Mesothelial cell of epicardium (in vitro differentiated cells): ENCODE measurements at places on chromosomes 12 and 14. TPM values are rescaled to one million over a fixed set of nuclear protein-coding genes. Genes with fewer than 3 reads are reported as not detected.

GRCh38 chr12:105587237-105587636 lies 256.7 kb downstream of the C12orf75 start:
- no peak for DNase-seq
- no peak overlapping the region for H3K27ac ChIP-seq
- no peaks in the 10 kb centered on the region for H3K4me1 ChIP-seq
- H3K36me3 ChIP-seq, result no peaks in the 10 kb centered on the region
- H3K4me3 ChIP-seq, result no peak overlapping the region
- H3K27me3 ChIP-seq, result no peaks in the 10 kb centered on the region

- H3K27ac ChIP-seq, result no peak overlapping the region
- DNase-seq, result no peak
- peaks cover 93% of the 10 kb centered on the region for H3K27me3 ChIP-seq
- H3K36me3 ChIP-seq, result no peaks in the 10 kb centered on the region
Measured at GRCh38 chr12:4809449-4810218, 89.4 kb downstream of the GALNT8 start.

GRCh38 chr12:108214486-108214885 lies 85.4 kb downstream of the WSCD2 start:
- peak; percentile 43 for DNase-seq
- H3K4me3 ChIP-seq, result no peak overlapping the region
- peaks cover 16% of the 10 kb centered on the region for H3K27me3 ChIP-seq
- H3K27ac ChIP-seq, result no peak overlapping the region
- H3K4me1 ChIP-seq, result no peaks in the 10 kb centered on the region

GRCh38 chr14:102822311-102822863 lies 45.1 kb downstream of the TRAF3 start:
- DNase-seq, result no peak
- H3K4me3 ChIP-seq, result no peak overlapping the region
- H3K4me1 ChIP-seq, result peaks cover 17% of the 10 kb centered on the region
- H3K36me3 ChIP-seq, result no peaks in the 10 kb centered on the region
- H3K27me3 ChIP-seq, result no peaks in the 10 kb centered on the region

- H3K4me1 ChIP-seq, result no peaks in the 10 kb centered on the region
- peaks cover 54% of the 10 kb centered on the region for H3K27me3 ChIP-seq
- H3K4me3 ChIP-seq, result no peak overlapping the region
Measured at GRCh38 chr14:96783043-96783914, 13.9 kb upstream of the VRK1 start.

DNA sequence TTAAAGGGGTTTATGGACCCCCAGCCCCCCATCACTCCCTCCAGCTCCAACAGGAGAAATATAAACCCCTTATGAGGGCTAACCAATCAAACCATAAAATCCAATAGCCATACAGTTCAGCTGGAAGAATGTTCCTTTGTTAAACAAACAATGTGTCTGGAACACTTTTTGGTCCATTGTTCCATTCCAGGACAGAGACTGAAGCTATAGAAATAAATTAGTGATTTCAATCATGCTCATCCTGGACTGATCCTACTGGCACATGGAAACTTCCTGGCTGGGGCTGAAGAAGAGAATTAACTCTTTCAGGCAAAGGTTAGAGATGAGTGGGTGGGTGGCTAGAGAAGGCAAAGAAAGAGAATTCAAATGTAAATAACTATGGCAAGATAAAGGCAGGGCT lies 63.4 kb downstream of the ANO2 start:
- no peak overlapping the region for H3K27ac ChIP-seq
- no peak for DNase-seq
- H3K4me1 ChIP-seq, result no peaks in the 10 kb centered on the region
- H3K4me3 ChIP-seq, result no peak overlapping the region
- H3K27me3 ChIP-seq, result peaks cover 34% of the 10 kb centered on the region

DNA sequence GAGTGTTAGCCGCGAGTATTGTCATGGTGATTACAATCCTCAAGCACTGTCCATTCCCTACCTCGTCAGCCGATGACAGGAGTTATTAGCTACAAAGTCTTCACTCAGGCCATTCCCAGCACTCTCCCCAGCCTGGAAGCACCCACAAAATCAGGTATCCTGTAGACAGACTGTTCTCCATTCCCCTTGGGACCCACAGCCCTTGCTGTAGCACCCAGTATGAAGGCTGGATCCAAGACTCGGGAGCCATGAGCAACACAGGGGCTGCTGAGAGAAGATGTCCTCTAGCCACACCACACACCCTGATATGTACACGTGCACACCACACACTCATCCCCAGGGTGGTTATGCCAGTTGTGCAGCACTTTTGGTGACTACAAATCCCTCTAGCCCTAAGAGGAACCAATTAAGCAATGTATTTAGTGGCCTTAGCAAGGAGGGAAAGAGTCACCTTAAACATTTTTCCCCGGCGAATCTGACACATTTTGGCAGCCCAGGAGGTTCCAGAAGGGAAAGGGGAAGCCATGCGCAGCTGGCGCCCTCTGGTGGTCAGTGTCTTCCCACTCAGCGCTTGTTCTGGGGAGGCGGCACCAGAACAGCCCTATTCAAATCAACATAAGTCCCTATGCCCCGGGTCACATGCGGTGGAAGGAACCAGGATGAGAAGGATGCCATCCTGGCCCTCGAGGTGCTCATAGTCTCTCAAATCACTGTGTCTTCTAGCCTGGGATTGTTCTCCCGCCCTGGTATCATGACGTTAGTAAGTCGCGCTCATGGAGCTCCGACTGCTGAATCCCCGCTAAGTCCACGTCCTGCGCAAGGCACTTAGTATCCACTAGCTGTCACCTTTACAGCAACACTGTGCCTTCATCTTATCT lies 96.9 kb downstream of the GCH1 start:
- H3K36me3 ChIP-seq, result no peaks in the 10 kb centered on the region
- peaks cover 17% of the 10 kb centered on the region for H3K4me1 ChIP-seq
- peak; percentile 85 for DNase-seq
- H3K4me3 ChIP-seq, result peak overlapping the region; percentile 7
- no peak overlapping the region for H3K27ac ChIP-seq
- H3K27me3 ChIP-seq, result peaks cover 18% of the 10 kb centered on the region

DNA sequence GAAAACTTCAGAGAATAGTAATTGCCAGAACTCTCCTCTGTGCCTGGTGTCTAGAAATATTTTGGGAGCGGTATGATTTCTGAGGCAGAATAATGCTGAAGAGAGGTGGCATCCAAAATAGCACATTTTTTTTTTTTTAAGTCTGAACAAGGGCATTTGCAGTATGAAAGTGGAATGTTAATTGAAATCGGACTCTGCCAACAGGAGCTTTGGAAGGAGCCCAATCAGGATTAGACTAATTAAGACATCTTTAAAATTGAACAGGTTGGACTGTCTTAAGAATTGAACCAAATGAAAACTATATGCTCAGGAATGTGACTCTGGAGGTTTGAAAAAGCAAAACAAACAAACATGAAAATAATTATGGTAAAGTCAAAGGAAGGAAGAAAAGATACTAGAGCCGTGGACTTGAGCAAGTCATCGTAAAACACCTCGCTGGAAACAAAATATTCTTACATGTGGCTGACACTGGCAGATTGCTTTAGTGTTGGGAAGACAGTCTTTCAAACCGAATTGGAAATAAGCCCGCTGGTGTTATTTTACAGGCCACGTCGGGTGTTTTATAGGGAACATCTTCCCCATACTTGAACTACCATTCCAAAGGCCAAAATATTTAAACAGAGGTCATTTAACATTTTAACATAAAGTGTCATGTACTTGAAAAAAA lies 436.3 kb downstream of the VRK1 start:
- H3K4me1 ChIP-seq, result no peaks in the 10 kb centered on the region
- H3K4me3 ChIP-seq, result no peak overlapping the region
- H3K36me3 ChIP-seq, result no peaks in the 10 kb centered on the region
- DNase-seq, result no peak

DNA sequence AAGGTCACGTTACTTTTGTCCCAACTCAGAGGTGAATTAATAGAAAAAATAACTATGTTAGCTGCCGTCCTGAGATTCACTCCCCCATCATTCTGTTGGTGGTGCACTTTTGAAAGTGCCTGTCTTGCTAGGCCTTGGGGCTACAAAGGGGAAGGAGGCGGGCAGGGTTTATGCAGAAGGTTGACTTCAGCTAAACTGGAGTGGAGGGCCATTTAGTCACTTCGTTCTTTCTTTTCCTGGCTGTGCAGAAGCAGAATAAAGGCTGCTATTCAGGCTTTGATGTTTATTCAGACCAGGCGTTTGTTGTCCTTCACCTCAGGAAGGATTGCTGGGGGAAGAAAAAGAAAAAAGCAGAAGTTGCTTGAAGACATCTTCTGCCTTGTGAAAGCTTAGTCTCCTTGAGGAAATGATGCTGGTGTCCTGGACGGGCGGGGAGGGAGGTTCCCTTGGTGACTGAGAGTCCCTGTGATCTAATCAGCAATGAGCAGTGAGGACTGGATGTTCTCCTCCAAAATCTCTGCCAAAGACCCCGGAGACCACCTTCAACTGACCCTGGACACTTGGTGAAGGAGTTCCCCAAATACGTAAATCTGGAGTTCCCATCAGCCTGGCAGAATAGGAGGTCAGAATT lies 4.0 kb downstream of the GLT1D1 start:
- no peaks in the 10 kb centered on the region for H3K4me1 ChIP-seq
- H3K4me3 ChIP-seq, result no peak overlapping the region
- no peak overlapping the region for H3K27ac ChIP-seq
- H3K36me3 ChIP-seq, result no peaks in the 10 kb centered on the region
- no peak for DNase-seq
- H3K27me3 ChIP-seq, result peaks cover 56% of the 10 kb centered on the region

- H3K36me3 ChIP-seq, result no peaks in the 10 kb centered on the region
- DNase-seq, result peak; percentile 70
- peaks cover 4% of the 10 kb centered on the region for H3K4me1 ChIP-seq
Measured at GRCh38 chr14:99729991-99730875, 46.1 kb downstream of the CYP46A1 start.

DNA sequence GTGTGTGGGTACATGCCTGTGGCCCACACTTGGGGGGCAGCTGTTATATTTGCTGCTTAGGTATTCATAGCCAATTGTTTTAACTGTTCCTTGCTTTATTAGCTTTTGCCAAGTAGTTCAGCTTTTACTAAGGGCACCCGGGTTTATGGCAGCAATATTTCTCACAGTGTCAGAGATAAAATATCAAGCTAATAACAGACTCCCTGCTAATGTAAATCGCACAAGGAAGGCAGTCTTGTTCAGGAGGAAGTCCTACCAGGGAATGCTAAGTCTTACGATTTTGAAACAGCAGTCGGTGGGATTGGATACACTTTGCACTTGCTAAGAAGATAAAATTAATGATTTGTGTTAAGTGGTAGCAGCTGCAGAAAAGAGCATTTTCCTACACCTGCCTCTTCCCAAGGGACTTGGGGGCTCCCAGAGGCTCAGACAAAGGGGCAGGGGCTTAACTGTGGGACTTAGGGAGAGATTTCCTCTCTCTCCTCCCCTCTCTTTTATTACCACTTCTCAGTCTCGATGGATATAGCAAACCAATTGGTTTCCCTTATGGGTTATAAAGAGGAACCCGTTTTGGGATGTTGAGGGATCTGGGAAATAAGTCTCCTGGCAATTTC lies 175.1 kb downstream of the NRXN3 start:
- H3K4me1 ChIP-seq, result no peaks in the 10 kb centered on the region
- H3K4me3 ChIP-seq, result no peak overlapping the region
- H3K36me3 ChIP-seq, result no peaks in the 10 kb centered on the region
- peaks cover 21% of the 10 kb centered on the region for H3K27me3 ChIP-seq
- DNase-seq, result no peak

DNA sequence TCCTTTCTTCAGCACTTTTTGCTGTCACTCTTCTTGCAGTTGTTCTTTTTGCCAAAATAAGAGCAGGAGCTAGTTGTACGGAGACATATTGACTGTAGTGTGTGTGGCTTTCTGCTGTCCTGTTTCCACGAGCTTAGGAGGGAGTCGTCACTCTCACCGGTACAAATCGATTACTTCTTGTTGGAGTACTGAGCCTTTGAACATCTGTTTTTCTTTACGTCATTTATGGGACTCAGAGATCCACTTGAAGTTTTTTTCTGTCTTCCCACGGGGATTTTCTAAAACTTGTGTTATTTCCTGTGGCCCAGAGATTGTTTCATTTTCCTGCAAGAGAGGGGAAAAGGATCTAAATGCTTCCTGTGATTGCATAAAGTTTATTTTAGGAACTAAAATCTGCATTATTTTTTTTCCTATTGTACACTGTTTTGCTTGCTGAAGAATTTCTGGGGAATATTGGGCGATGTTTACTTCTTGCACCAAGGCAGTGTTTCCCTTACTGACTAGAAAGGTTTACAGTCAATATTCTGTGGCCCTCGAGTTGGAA lies 199.8 kb upstream of the ARHGAP5 start:
- no peaks in the 10 kb centered on the region for H3K36me3 ChIP-seq
- no peak overlapping the region for H3K4me3 ChIP-seq
- peaks cover 4% of the 10 kb centered on the region for H3K4me1 ChIP-seq
- no peaks in the 10 kb centered on the region for H3K27me3 ChIP-seq

- peak overlapping the region; percentile 31 for H3K27ac ChIP-seq
- no peaks in the 10 kb centered on the region for H3K36me3 ChIP-seq
- H3K4me1 ChIP-seq, result peaks cover 14% of the 10 kb centered on the region
- no peak for DNase-seq
- no peak overlapping the region for H3K4me3 ChIP-seq
Measured at GRCh38 chr14:22304326-22304725, 284.7 kb downstream of the DAD1 start.

DNA sequence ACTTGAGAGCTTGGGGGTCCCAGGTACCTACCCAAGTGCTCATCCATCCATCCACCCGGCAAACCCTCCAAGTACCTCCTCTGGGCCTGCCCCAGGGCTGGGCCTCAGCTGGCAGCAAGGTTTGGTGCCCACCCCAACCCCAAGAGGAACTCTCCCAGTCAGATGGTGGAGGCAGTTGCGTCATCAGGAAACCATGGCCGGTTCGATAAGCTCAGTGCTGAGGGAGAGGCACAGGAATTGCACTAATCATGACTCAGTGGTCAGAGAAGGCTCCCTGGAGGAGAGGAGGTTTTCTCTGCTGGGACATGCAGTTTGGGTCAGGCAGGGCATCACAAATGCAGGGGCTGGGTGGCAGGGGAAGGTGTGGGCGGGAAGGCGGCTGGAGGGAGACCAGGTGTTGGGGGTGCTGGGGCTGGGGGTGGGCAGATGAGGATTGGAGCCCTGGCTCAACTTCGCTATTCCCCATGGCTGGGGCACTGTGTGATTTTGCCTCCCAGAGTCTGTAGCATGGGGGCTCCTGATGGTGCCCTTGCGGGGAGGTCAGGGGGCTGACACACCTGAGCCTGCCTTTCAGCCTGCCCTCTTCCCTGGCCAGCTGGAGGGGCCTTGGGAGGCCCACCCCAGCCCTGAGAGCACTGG lies 32.2 kb downstream of the SH2B3 start:
- H3K27me3 ChIP-seq, result no peaks in the 10 kb centered on the region
- H3K27ac ChIP-seq, result no peak overlapping the region
- no peak for DNase-seq
- peaks cover 5% of the 10 kb centered on the region for H3K4me1 ChIP-seq
- H3K36me3 ChIP-seq, result peaks cover 8% of the 10 kb centered on the region

DNA sequence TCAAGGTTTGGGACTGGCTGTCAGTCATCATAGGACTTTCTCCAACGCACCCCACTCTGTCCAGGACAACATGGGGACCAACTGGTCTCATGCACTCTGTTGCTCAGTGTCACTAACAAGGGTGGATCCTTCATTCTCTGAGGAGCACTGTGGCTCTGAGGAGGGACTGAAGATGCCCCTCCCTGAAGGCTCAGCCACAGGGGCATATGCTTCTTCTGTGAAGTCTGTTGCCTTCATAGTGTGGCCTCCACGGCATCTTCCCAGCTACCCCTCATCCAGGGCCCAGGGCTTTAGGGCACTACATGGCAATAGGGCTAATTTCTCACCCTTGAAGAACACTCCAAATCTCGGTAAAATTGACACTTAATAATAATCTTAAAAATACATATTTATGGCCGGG lies 14.3 kb upstream of the IFI27L2 start:
- H3K36me3 ChIP-seq, result no peaks in the 10 kb centered on the region
- H3K27me3 ChIP-seq, result peaks cover 13% of the 10 kb centered on the region
- H3K4me3 ChIP-seq, result no peak overlapping the region
- no peak for DNase-seq

OR6S1 gene
- total RNA-seq, result not detected in 3 replicates

SMOC1 gene
- 1.4 to 2.0 TPM (median 1.5 TPM) in 3 replicates for total RNA-seq

CHST11 gene
- total RNA-seq, result 9.0 to 15.0 TPM (median 12.1 TPM) in 3 replicates

FOXG1 gene
- total RNA-seq, result not detected in 3 replicates

PTPRO gene
- total RNA-seq, result 2.1 to 4.3 TPM (median 2.6 TPM) in 3 replicates

FOXA1 gene
- total RNA-seq, result 19.3 to 21.8 TPM (median 19.7 TPM) in 3 replicates

NKX2-8 gene
- not detected in 3 replicates for total RNA-seq
